ENCODE measurements at places on chromosomes 4 and X. TPM values are rescaled to one million over a fixed set of nuclear protein-coding genes. Genes with fewer than 3 reads are reported as not detected.

Gene TKTL1
- 0.27 TPM for total RNA-seq

Gene SPIN3
- total RNA-seq, result 4.0 TPM

Gene CXCL8
- total RNA-seq, result 16.4 TPM

Gene SOWAHD
- 3.5 TPM for total RNA-seq

All from hematopoietic multipotent progenitor cell (in vitro differentiated cells).